Left lobe of liver (tissue), 2 donors: ENCODE measurements at places on chromosomes 5 and 9. TPM values are rescaled to one million over a fixed set of nuclear protein-coding genes. Genes with fewer than 3 reads are reported as not detected.

UAP1L1 gene
- total RNA-seq = 1.8 TPM

FST gene
- 16.9 TPM for total RNA-seq

PCDHGA11 gene
- 0.68 TPM for total RNA-seq

FOXB2 gene
- not detected for total RNA-seq

SLC36A2 gene
- total RNA-seq = not detected

BTNL3 gene
- total RNA-seq = not detected

ZDHHC11B gene
- total RNA-seq = 6.1 TPM

RAPGEF6 gene
- 3.9 TPM for total RNA-seq

NRARP gene
- total RNA-seq = 1.3 TPM

OGN gene
- total RNA-seq = not detected

PLPP7 gene
- 0.30 TPM for total RNA-seq

SLC1A3 gene
- total RNA-seq = 5.6 TPM

TUSC1 gene
- 4.2 TPM for total RNA-seq

CORO2A gene
- 3.7 TPM for total RNA-seq

SLC2A6 gene
- 1.3 TPM for total RNA-seq

NOTCH1 gene
- 31.9 TPM for total RNA-seq

ACOT12 gene
- 51.6 TPM for total RNA-seq

RPP25L gene
- 25.5 TPM for total RNA-seq

RNF208 gene
- total RNA-seq = 7.3 TPM

CYSTM1 gene
- total RNA-seq = 24.6 TPM

POU4F3 gene
- not detected for total RNA-seq

MSMP gene
- 1.5 TPM for total RNA-seq

TMEM174 gene
- not detected for total RNA-seq

PTPRD gene
- 29.4 TPM for total RNA-seq

ADCY2 gene
- 0.35 TPM for total RNA-seq

OLFML2A gene
- total RNA-seq = 0.35 TPM

CCNJL gene
- 0.48 TPM for total RNA-seq

ANKRD31 gene
- total RNA-seq = not detected

PHYHD1 gene
- total RNA-seq = 70.8 TPM

ZNF883 gene
- total RNA-seq = 0.08 TPM

SGCD gene
- total RNA-seq = 0.28 TPM

C9orf85 gene
- total RNA-seq = 5.1 TPM

CDKN2B gene
- 0.93 TPM for total RNA-seq

PCDHB11 gene
- 0.20 TPM for total RNA-seq

GPR151 gene
- total RNA-seq = not detected

NR5A1 gene
- 0.40 TPM for total RNA-seq

SPATA31E1 gene
- not detected for total RNA-seq

PAEP gene
- total RNA-seq = not detected

GPX8 gene
- total RNA-seq = 0.86 TPM

CYLC2 gene
- total RNA-seq = not detected

PCDHA13 gene
- total RNA-seq = 0.28 TPM

SLC36A3 gene
- total RNA-seq = not detected

INVS gene
- total RNA-seq = 16.1 TPM

CD274 gene
- total RNA-seq = 1.0 TPM

SLC25A48 gene
- total RNA-seq = 5.8 TPM

GPR21 gene
- total RNA-seq = 0.55 TPM

PCDHGA4 gene
- 0.53 TPM for total RNA-seq

CAMK4 gene
- 2.7 TPM for total RNA-seq

LHX6 gene
- 0.20 TPM for total RNA-seq

FGD3 gene
- 2.3 TPM for total RNA-seq

DRD1 gene
- total RNA-seq = 0.13 TPM

BTNL8 gene
- total RNA-seq = 0.45 TPM

NIPAL4 gene
- not detected for total RNA-seq

WWC1 gene
- total RNA-seq = 11.2 TPM

MARCOL gene
- not detected for total RNA-seq
